ENCODE measurements at places on chromosomes 2 and 18.
A peak's percentile ranks its signal among the peaks of the same experiment; 100 is the strongest.

DNA sequence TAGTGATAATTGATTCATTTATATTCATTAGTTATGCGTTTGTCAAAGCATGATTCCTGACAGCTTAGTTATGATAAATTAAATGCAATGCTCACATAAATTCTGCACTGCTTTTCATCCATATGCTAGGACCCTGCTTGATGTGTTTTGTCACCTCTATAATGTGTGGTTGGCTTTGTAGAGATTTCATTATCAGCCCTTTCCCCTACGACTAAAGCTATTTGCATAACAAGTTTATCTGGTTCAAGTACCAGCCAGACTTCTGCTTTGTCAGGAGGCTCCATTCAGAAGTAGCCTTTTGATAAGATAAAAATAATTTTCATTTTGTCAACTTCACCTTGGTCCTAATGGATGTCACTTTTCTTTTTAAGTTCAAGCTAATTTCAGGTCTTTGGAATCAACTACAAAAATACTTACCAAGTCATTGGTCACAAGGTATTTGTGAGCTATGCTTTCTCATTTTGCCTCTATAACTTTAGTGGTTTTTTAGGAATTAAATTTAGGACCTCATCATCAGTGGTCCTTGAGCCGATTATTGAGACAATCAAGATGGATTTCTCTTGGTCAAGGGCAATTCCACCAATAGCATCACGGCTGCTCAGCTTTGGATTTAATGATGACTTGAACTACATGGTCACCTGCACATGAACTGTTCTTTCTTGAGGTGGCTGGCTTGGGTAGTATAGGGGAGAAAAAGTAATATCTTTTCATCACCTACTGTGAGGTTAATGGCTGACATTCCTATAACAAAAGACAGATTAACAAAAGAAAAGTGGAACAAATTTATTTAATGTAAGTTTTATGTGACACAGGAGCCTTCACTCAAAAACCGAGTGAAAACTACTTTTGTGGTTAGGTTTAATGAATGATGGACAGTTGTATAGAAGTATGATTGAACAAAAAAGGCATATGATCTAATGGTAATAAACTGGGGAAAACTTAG, 162.1 kb downstream of the MYO3B start:
- no peak for DNase-seq

GRCh38 chr2:201262718-201263117, 2.4 kb downstream of the CASP8 start:
- DNase-seq: no peak

DNA sequence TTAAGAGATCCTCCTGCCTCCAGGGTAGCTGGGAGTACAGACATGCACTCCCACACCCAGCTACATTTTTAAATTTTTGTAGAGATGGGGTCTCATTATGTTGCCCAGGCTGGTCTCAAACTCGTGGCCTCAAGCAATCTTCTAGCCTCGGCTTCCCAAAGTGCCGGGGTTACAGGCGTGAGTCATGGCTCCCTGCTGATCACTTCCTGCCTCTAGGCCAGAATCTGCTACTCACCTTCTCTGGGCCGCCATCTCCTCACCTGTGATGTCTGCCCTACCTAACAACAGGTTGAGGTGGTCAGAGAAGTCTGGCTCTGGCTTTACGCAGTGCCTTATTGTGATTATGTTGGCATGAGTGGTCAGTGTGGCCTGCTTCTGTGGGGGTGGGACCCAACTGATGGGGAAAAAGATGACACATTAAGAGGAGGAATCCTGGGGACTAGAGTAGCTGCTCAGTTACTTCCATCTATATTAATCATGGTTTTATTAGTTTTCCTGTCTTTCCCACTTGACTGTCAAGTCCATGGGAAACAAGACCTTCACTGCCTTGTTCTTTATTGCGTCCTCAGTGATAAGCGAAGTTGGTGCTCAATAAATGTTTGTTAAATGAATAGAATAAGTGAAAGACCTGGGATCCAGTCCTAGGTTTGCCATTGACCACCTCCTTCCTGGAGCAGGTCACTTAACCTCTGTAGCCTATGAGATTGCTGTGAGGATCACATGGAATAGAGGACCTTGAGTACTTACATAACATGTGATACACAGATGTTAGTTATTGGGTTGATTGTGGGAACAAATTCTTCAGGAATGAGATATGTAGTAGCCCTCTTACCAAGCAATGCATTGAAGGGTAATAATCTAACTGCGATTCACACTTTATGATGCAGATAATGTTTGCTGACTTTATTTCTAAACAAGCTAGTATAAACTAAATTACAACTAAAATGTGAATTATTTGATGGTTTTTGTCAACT, 15.7 kb downstream of the KCTD1 start:
- DNase-seq: no peak

DNA sequence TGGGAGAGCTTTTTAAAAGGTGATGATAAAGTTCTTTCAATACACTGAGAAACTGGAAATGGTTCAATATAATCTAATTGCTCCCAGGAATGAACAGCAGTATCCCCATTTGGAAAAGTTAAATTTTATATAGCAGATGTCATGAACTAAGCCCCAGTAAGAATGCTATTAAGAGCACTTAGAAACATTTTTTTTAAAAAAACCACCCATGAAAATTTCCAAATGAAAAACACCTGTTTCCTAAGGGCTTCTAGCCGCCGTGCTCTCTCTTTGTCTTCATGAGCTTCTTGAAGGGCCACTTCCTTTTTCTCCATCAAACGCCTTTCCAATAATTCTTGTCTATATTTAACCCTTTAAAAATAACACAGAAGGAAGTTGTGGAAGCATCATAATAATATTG, 77.0 kb downstream of the UPP2 start:
- no peak for DNase-seq

DNA sequence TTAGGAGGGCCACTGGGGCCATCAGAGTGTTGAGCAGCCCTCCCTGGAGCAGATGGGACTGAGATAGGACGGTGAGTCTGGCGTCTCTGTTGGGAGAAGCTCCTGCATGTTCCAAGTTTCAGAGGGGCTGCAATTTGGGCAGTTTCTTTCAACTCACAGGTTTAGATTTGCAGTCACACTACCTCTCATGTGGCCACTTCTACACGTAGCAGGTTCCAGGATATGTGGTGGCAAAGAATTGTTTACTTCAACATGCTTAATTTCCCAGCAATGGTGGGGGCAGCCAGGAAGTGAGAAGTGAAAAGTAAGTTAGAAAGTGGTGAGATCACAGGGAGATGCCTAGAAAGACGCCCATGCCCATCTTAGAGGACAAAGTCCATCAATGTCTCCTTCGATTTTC, 9.3 kb downstream of the NCK2 start:
- no peak for DNase-seq

DNA sequence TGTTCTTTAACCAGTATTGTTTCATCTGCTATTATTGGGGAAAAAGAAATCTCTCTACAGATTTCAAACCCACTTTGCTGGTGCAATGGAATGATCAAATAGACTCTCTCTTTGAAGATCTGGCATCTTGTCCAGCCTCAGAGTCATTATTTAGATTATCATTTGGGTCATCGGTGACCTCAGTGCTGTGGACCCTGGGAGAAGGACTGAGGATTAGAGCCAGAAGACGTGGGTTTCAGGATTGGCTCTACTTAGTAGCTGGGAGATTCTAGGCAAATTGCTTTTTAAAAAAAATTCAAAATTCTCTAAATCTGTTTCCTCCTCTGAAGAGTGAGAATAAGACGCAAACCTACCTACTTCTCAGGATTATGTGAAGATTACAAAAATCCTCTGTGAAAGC, 107.6 kb upstream of the CTAGE1 start:
- no peak for DNase-seq

- no peak for DNase-seq
Measured at GRCh38 chr18:9025091-9025838, 77.2 kb upstream of the NDUFV2 start.

DNA sequence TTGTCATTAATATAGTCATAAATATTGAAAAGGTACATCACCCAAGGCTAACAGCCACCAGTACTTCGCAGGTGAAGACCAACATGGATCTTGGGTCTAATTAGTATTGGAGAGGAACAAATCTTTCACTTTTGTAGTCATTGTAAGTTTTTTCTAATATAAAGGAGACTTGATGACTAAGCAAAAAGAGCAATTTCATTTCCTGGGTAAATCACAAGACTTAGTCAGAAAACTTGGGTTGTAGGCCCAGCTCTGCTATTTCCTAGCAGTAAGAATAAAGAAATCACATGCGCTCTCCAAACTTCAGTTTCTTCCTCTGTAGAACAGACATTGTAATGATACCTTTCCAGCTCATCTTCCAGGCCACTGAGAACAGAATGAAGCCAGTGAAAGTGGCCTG, 40.9 kb downstream of the NRP2 start:
- DNase-seq: no peak

DNA sequence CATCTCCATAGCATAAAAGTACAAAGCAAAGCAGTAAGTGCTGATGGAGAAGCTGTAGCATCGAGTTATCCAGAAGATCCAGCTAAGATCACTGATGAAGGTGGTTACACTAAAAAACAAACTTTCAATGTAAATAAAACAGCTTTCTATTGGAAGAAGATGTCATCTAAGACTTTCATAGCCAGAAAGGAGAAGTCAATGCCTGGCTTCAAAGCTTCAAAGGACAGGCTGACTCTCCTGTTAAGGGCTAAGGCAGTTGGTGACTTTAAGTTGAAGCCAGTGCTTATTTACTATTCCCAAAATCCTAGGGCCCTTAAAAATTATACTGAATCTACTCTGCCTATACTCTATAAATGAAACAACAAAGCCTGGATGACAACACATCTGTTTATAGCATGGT, 44.0 kb downstream of the METTL8 start:
- DNase-seq: no peak

DNA sequence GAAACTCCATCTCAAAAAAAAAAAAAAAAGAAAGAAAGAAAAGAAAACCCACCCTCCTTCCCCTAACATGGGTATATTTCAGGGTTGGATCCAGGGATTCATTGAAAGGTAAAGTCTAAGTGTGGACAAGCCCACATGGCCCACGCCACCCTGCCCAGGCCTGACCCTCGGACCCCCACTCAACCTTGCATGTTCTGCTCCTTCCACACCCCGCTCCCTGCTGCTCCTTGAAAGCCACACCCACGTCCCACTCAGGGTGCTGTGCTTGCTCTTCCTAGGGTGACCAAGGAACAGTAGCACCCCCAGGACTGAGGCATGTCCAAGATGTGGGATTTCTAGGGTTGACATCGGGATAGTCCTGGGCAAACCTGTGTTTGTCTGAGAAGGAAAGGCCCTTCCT, 172.7 kb upstream of the MYCN start:
- no peak for DNase-seq

- DNase-seq: peak; percentile 61
Measured at GRCh38 chr2:235746257-235746934, 252.6 kb downstream of the AGAP1 start.

DNA sequence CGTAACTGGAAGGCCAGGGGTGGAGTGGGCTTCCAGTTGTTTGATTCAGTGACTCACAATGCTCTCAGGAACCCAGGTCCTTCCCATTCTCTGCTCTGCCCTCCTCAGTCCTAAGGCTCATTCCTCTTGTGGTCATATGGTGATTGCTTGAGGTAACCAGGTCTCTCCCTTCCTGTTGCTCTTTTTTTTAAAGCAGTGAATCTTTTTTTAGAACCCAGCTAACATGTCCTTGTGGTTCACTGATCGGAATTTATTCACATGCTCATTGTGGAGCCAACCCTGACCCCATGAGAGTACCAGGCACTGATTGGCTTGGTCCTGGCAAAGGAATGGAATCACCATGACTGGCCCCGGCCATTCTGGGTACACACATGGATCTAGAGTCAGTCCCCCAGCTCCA, 7.4 kb downstream of the THNSL2 start:
- DNase-seq: no peak

GRCh38 chr2:39068299-39069135, 52.3 kb downstream of the SOS1 start:
- no peak for DNase-seq

- no peak for DNase-seq
Measured at GRCh38 chr2:64479259-64480117, 25.5 kb downstream of the LGALSL start.

DNA sequence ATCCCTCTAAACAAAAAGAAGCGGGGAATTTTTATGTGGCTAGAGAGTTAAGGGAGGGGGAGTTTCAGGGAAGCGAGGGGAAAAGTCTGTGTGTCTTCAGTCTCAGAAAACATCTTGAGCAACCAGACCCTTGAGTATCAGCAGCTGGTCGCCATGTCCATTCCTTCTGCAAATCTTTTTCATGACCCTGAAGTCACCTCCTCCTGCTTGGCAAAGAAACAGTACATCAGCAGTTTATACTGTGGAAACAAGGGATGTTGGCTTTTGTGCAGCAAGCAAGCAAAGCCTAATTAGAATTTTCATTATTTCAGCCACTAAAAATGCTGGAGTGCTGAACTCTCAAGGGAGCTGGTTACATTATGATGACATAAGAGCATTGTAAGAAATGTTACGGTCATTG, 187.4 kb upstream of the SLC8A1 start:
- DNase-seq: no peak

GRCh38 chr2:35391736-35392442, 963.7 kb upstream of the CRIM1 start:
- DNase-seq: no peak

DNA sequence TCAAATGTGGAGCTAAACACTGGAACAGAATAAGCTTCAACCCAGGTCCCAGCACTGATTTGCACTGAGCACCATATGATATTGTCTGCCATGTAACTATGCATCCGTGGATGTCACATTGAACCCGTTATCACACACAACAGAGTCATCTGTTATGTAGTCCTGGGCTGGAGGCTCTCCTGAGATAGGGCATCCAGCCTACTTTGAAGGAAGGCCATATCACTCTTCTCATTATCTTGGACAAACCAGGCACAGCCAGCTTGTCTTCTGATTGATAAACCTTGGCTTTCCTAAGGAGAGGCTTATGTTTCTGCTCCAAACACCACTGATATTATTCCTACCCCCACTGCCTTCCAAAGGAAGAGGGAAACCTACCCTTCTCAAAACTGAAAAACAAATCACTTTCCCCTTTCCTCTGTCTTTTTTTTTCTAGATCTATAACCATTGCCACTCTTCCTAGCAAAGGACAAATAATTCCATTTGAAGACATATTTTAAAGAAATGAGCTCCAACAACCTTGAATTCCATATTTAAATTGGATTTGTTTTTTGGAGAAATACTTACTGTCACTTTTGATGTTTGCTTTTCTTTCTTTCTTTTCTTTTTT, 16.4 kb downstream of the RSAD2 start:
- DNase-seq: no peak

- DNase-seq: no peak
Measured at GRCh38 chr2:120012363-120012762, 514 bp upstream of the EPB41L5 start.

DNA sequence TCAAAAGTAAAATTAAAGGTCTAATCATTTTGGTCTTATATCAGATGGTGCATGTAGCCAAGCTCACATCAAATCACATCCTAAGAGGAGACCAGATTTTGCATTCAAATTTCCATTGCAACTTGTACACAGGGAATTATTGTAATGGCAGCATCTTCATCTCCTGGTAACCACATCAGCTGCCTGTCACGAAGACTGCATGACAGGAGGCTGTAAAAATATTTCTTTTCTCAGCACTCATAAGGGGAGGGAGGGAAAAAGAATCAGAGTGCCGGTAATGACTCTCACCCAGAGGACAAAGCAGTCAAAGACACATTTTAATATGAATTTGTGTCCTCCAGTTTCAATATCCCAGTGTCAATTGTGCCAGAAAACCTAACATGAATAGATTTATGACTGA, 216.7 kb downstream of the TMEM163 start:
- DNase-seq: no peak

- no peak for DNase-seq
Measured at GRCh38 chr2:20617081-20617575, 33.8 kb downstream of the HS1BP3 start.

GRCh38 chr18:289026-289425, 21.2 kb upstream of the THOC1 start:
- DNase-seq: no peak

GRCh38 chr18:61939046-61939674, 46.4 kb upstream of the RNF152 start:
- no peak for DNase-seq

GRCh38 chr18:28905509-28905908, 728.6 kb upstream of the CDH2 start:
- no peak for DNase-seq

Data from NCI-H1092 (cell line).